ENCODE measurements at places on chromosomes 5 and 9.

GRCh38 chr5:167725741-167726140 lies 565.7 kb upstream of the WWC1 start:
- DNase-seq = no peak

DNA sequence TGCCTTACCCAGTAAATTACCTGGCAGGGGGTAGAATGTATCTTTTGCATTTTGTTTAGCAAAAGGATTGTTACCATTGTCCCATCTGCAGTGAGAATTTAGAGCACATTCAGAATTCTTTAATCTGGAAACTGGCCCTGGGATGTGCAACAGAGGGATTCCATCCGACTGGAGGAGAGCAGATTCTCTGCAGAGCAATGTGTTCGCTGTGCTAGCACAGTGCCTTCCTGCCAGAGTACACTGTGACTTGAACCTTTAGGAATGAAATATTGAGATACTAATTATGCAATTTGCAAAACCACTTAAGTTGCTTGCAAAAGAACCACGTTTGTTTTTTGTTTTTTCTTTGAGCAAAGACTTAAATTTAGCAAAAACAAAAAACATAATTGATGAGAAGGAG lies 22.5 kb upstream of the DMRT1 start:
- no peak for DNase-seq

DNA sequence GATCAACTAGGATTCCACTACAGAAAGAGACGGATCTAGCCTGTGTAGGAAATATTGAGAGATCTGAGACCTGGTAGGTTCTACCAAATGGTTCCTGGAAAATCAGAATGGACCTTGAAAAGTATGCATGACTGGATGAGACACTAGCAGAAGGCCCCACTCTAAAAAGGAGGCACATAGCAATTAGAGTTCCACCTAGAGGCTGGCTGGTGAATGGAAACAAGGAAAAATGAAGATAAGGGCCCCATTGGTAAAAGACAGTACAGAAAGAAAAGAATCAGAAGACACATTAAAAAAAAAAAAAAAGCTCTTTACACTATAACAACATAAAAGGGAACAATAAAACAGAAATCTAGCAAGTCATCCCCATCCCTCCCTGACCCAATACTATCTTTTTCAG lies 518.5 kb downstream of the NR2F1-AS1 start:
- DNase-seq = no peak

DNA sequence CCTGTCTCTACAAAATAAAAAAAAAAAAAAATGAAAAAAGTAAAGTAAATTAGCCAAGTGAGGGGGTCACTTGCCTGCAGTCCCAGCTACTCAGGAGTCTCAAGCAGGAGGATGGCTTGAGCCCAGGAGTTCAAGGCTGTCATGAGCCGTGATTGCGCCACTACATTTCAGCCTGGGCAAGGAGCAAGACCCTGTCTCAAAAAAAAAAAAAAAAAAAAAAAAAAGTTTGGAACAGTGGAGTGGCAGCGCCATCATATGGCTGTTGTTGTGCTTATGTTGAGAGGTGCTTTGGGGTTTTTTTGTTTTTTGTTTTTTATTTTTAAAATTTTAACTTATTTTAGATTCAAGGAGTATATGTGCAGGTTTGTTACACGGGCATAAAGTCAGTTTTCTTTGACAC lies 3.6 kb downstream of the BRIX1 start:
- DNase-seq = no peak

GRCh38 chr5:153598099-153598498 lies 107.6 kb downstream of the GRIA1 start:
- DNase-seq = no peak
